ENCODE measurements at places on chromosomes 12 and 14. TPM values are rescaled to one million over a fixed set of nuclear protein-coding genes. Genes with fewer than 3 reads are reported as not detected.

RIPK3 gene
- total RNA-seq: 8.9 TPM

IL22 gene
- 1.6 TPM for total RNA-seq

DNA sequence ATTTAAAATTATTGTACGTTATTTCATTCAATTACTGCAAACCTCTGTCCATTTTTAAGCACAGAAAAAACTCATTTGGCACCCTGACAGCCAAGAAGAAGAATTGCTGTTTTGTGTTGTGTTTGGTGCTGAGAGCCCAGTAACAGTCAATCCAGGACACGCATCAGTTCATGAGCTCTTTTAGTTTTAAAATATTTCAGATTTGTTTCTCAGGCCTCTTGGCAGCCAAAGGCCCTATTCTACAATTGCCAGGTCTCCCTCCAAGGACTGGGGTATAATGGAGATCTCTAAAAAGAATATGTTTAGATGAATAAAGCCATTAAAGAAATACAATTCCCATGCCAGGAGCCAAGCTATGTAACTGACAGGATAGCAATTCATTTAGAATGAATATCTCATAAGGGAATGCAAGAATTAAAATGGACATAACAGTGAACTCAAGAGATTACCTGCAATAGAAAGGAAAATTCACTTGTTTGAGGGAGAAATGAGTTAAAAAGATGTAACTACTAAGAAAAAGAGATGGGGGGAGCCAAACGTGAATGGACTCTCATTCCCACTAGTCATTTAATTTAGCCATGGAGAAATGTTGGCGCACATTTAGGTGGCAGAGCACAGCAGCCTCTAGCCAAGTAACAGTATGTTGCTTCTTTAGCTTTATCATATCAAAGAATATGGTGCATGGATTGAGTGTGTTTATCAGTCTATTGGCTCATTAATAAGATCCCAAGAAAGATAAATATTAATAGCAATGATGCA lies 140.6 kb upstream of the PELI2 start:
- no peak overlapping the region for H3K27ac ChIP-seq
- H3K4me1 ChIP-seq: peaks cover 7% of the 10 kb centered on the region
- peaks cover 4% of the 10 kb centered on the region for H3K36me3 ChIP-seq

GRCh38 chr12:116278279-116278626 lies 760 bp upstream of the MED13L start:
- DNase-seq: no peak

MYF6 gene
- not detected for total RNA-seq

DNA sequence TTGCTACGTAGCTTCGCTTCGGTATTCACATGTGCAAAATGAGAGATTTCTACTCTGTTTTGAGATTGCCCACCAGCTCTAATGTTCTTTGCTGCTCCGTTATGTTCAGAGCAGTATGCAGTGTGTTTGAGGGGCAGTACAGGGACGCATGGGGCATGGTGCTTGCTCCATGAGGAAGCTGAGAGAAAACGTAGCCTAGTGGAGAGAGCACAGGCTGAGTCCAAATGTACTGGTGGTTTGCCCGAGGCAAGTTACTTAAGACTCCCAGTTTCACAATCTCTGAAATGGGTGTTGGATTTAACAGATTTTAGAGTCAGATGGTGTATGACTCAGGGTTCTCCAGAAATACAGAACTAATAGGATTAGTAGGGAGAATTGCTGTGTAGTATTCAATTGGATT lies 310.5 kb downstream of the ETNK1 start:
- H3K27ac ChIP-seq: no peak overlapping the region
- no peak for DNase-seq
- H3K4me3 ChIP-seq: no peak overlapping the region
- no peaks in the 10 kb centered on the region for H3K36me3 ChIP-seq
- no peaks in the 10 kb centered on the region for H3K4me1 ChIP-seq
- H3K27me3 ChIP-seq: no peaks in the 10 kb centered on the region

IQSEC3 gene
- not detected for total RNA-seq

DPY19L2 gene
- 0.21 TPM for total RNA-seq

TESPA1 gene
- 107 TPM for total RNA-seq

GRCh38 chr12:104998423-104999346 lies 12.6 kb downstream of the NOPCHAP1 start:
- no peak for DNase-seq
- H3K27ac ChIP-seq: no peak overlapping the region
- H3K4me1 ChIP-seq: peaks cover 10% of the 10 kb centered on the region
- H3K27me3 ChIP-seq: no peaks in the 10 kb centered on the region
- no peak overlapping the region for H3K4me3 ChIP-seq

- H3K36me3 ChIP-seq: no peaks in the 10 kb centered on the region
- no peak for DNase-seq
- no peak overlapping the region for H3K4me3 ChIP-seq
These were observed 264.2 kb downstream of the TMEM132C start for GRCh38 chr12:128531170-128531569.

TBPL2 gene
- not detected for total RNA-seq

C12orf50 gene
- total RNA-seq: 0.11 TPM

HOXC5 gene
- total RNA-seq: not detected

GYS2 gene
- not detected for total RNA-seq

FOXA1 gene
- 0.05 TPM for total RNA-seq

GRCh38 chr14:26687301-26687837 lies 89.5 kb upstream of the NOVA1 start:
- H3K36me3 ChIP-seq: no peaks in the 10 kb centered on the region
- no peak overlapping the region for H3K4me3 ChIP-seq
- DNase-seq: no peak
- H3K4me1 ChIP-seq: no peaks in the 10 kb centered on the region

LRRC43 gene
- total RNA-seq: 0.37 TPM

GRCh38 chr12:132506328-132507160 lies 16.6 kb downstream of the FBRSL1 start:
- H3K36me3 ChIP-seq: no peaks in the 10 kb centered on the region
- peak overlapping the region; percentile 76 for H3K27ac ChIP-seq
- peak overlapping the region; percentile 33 for H3K4me3 ChIP-seq
- peak; percentile 89 for DNase-seq
- no peaks in the 10 kb centered on the region for H3K27me3 ChIP-seq
- peaks cover 48% of the 10 kb centered on the region for H3K4me1 ChIP-seq

RAD51AP1 gene
- 50.9 TPM for total RNA-seq

DNA sequence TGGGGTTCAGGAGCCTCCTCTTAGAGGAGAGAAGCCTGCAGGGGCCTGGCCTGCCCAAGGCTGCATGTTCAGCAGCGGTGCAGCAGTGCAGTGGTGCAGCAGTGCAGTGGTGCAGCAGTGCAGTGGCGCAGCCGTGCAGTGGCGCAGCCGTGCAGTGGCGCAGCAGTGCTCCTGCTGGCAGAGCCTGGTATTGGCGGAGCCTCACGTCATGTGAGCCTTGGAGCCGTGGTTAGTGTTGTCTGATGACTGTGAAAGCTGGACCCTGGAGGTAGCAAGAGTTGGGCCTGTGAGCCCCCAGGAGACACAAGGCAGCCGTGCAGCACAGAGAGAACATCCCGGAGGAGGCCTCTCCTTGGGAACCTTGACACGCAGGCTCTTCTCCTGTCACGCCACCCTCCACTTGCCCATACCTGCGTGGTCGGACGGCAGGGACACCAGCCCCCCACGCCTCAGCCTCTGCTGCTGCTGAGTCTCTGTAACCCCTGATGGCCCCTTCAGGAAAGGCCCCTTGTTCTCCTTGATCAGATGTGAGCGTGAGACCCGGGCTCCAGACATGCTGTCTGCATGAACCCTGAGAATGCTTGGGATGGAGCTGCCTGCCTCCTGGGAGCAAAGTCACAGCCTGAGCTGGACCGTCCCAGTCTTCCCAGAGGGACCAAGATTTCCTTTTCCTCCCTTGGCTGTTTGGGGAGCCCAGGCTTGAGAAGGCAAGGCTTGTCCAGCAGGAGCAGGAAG lies 193.7 kb downstream of the KIF26A start:
- no peaks in the 10 kb centered on the region for H3K36me3 ChIP-seq
- H3K27me3 ChIP-seq: no peaks in the 10 kb centered on the region
- H3K4me3 ChIP-seq: no peak overlapping the region
- no peaks in the 10 kb centered on the region for H3K4me1 ChIP-seq
- DNase-seq: no peak

- DNase-seq: no peak
- no peak overlapping the region for H3K4me3 ChIP-seq
- peaks cover 11% of the 10 kb centered on the region for H3K4me1 ChIP-seq
- no peaks in the 10 kb centered on the region for H3K27me3 ChIP-seq
- no peak overlapping the region for H3K27ac ChIP-seq
These were observed 30.5 kb upstream of the C12orf71 start for GRCh38 chr12:27112871-27113270.

MSI1 gene
- 0.96 TPM for total RNA-seq

CLEC4A gene
- total RNA-seq: not detected

- no peak for DNase-seq
- peaks cover 2% of the 10 kb centered on the region for H3K4me1 ChIP-seq
- no peaks in the 10 kb centered on the region for H3K36me3 ChIP-seq
- no peak overlapping the region for H3K4me3 ChIP-seq
These were observed 168.6 kb downstream of the TMTC3 start for GRCh38 chr12:88310666-88311065.

CATSPERB gene
- 0.07 TPM for total RNA-seq

DNA sequence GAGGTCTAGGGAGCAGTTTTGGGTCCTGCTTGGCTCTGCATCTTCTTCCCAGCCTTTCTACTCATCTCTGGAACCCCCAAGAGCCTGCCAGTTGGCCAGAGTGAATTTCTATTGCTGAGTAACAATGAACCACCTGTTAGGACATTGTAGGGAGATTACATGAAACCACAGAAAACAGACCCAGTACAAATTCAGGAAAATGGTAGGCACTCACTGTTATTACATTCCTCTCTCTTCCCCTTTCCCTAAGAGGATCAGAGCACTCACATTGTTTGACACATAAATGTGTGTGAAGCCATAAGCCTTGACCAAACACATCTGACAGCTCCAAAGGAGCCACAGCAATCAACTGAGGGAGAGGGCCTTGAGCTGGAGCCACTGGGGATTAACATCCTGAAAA lies 216.1 kb downstream of the TMEM132D start:
- no peak overlapping the region for H3K27ac ChIP-seq
- no peaks in the 10 kb centered on the region for H3K4me1 ChIP-seq
- H3K27me3 ChIP-seq: no peaks in the 10 kb centered on the region
- no peak for DNase-seq

NYNRIN gene
- 0.16 TPM for total RNA-seq

GRCh38 chr12:66269757-66270383 lies 32.4 kb upstream of the HELB start:
- H3K4me3 ChIP-seq: no peak overlapping the region
- no peak overlapping the region for H3K27ac ChIP-seq
- DNase-seq: peak; percentile 50
- no peaks in the 10 kb centered on the region for H3K27me3 ChIP-seq

RERG gene
- not detected for total RNA-seq

All from activated CD4-positive, alpha-beta T cell treated with anti-CD3 and anti-CD28 coated beads for 36 hours (primary cell).